ENCODE measurements at places on chromosomes 13 and 19. TPM values are rescaled to one million over a fixed set of nuclear protein-coding genes. Genes with fewer than 3 reads are reported as not detected.

GRCh38 chr19:53389571-53389970, 5.4 kb upstream of the ZNF765 start:
- DNase-seq, result no peak

DNA sequence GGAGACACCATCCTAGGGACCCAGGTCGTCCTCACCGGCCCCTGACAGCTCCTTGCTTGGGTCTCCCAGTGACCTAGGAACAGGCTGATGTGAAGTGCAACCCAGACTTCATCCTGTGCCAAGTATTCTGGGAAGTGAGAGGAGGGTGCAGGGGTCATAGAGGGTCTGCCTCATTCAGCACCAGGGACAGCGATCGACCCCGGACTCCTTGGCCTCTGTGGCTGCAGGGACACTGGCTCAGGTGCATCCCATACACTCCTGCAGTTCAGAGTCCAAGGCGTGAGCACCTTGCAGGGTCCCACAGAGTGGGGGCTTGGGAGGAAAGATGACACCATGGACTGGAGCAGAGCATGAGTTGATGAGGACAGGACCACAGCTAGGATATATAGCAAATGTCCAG, 10.0 kb upstream of the OR10H2 start:
- no peak for DNase-seq

GRCh38 chr13:113875429-113875815, 11.5 kb upstream of the GAS6 start:
- DNase-seq, result no peak

- no peak for DNase-seq
Observed at GRCh38 chr13:74077792-74078191, 56.4 kb downstream of the KLF12 start.

GRCh38 chr13:32248801-32249200, 66.4 kb downstream of the ZAR1L start:
- DNase-seq, result no peak

DNA sequence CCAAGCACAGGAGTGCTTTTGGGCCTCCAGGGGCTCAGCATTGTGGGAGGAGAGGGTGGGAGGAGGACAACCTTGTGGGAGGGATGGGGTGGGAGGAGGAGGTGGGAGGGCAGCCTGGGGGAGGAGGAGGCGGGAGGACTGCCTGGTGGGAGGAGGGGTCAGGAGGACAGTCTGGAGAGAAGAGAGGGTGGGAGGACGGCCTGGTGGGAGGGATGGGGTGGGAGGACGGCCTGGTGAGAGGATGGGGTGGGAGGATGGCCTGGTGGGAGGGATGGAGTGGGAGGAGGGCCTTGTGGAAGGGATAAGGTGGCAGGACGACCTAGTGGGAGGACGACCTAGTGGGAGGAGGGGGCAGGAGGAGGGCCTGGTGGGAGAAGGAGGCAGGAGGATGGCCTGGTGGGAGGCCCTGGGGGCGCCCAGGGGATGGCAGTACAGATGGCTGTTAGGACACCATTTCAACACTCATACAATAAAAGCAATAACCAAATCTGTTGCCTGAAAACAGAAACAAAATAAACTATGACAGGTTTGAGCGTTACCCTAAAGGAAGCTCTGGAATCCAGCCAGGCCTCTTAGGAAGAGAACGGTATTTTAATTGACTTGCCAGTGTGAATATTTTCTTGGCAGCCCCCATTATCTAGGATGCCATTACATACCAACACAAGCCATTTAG, 63.7 kb downstream of the CRYL1 start:
- no peak for DNase-seq

DNA sequence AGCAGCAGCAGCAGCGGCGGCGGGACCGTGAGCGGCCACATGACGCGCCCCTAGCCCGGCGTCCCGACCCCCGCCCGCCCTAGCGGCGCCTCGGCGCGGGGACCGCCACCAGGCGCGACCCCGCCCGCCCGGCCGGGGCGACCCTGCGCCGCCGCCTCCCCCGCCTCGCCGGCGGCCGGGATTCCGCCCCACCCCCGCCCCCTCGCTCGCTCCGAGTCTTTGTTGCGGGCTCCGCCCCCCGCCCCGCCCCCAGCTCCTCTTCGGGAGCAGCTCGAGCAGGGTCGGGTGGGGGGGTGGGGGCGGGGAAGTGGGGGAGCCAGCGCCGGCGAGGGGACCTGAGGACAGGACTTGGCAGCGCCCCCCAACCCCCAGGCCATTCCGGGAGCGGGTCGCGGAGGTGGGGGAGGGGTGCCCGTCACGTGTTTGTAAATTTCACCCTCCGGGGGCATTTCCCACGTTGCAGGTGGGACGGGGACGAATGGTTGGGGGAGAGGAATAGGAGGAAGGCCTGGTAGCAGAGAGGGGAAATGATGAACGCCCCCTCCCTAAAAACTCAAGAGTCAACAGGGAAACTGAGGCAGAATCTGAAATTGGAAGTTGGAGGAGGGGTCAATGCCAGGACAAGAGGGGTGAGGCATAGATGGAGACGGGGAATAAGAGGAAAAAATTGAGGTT, at the start of gene OLFM2:
Gene OLFM2, minus strand, starts transcription at position 190 of the 675 bp plus-strand sequence. Its CDS starts 149 bp downstream, at position 41.
- DNase-seq, result no peak

DNA sequence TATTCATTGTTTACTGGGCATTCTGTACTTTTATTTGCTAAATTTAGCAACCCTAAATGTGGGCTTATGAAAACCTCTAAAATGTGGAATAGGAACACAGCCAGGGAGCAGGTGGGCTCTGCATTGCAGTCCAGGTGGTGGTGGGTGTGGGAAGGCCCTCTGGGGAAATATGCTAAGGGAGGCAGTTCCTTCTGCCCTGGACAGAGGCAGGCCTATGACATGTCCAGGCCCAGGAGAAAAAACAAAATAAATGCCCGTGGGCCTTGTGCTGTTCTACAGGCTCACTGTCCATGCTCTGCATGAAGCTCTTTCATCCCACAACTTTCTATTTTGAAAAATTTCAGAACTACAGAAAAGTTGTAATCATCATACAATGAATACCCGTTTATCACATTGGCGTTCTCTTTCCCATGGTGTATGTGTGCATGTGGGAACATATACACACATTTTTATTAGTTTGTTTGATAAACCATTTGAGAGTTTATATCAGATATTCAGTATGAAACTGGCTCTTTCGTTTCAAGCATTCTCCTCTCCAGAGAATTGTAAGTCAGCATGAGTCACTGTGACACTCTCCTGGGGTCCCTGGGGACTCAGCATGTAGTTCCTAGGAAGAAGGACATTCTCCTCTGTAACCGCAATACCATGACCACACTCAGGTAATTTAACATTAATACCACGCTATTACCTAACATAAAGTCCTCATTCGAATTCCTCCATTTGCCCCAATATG, 505.3 kb downstream of the COG6 start:
- DNase-seq, result no peak

- no peak for DNase-seq
Observed at GRCh38 chr13:99796175-99796819, 175.3 kb downstream of the ZIC5 start.

- DNase-seq, result no peak
Observed at GRCh38 chr19:45407091-45407375, 589 bp downstream of the POLR1G start.

DNA sequence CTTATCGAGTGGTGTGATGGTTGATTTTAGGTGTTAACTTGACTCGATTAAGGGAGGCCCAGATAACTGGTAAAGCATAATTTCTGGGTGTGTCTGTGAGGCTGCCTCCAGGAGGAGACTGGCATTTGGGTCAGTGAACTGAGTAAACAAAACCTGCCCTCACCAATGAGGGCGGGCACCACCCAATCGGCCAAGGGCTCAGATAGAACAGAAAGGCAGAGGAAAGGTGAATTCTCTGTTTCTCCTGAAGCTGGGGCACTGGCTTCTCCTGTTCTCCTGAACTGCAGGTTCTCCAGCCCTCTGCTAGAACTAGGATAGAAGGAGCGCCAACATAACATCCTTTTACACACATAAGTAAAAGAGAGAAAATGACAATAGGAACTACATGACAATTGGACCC, 35.1 kb downstream of the ESD start:
- no peak for DNase-seq

GRCh38 chr13:73579574-73580274, 520.9 kb downstream of the KLF5 start:
- no peak for DNase-seq

The IZUMO2 gene
- total RNA-seq, result not detected

- DNase-seq, result no peak
Observed at GRCh38 chr19:2989236-2989946, 12.0 kb downstream of the TLE6 start.

DNA sequence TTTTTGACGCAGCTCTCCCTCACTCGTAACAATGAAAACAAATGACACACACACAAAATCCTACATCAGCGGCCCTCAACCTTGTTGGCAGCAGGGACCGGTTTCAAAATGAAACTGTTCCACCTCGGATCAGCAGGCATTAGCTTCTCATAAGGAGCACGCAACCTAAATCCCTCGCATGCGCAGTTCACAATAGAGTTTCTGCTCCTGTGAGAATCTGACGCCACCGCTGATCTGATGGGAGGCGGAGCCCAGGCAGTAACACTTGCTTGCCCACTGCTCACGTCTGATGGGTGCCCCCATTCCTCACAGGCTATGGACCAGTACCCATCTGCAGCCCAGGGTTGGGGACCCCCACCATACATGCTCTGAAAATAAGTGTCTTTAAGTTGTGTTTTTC, 43.4 kb downstream of the DHRS12 start:
- no peak for DNase-seq

The EXOC3L2 gene
- total RNA-seq, result 11.9 TPM

- DNase-seq, result no peak
Observed at GRCh38 chr13:106276876-106277275, 258.6 kb downstream of the EFNB2 start.

DNA sequence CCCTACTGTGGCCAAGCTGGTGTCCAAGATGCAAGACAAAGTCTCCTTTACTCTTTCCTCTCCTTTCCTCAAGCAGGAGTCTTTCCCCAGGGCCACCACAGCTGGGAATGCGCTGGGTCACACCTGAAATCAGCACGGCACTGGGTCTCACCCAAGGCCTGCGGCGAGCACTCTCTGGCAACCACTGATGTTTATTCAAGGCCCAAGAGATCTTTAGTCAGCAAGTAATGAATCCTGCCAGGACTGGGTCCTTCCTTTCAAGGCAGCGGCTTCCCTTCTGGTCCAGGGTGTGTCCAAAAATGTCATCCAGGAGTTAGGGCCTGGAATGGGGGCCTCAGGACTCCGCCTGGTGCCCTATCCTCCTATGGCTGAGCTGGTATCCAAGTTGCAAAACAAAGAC, 24.1 kb downstream of the BLOC1S3 start:
- no peak for DNase-seq

- DNase-seq, result no peak
Observed at GRCh38 chr13:98390086-98390715, 186.7 kb downstream of the STK24 start.

GRCh38 chr13:113849981-113850721, 13.7 kb downstream of the GAS6 start:
- no peak for DNase-seq

DNA sequence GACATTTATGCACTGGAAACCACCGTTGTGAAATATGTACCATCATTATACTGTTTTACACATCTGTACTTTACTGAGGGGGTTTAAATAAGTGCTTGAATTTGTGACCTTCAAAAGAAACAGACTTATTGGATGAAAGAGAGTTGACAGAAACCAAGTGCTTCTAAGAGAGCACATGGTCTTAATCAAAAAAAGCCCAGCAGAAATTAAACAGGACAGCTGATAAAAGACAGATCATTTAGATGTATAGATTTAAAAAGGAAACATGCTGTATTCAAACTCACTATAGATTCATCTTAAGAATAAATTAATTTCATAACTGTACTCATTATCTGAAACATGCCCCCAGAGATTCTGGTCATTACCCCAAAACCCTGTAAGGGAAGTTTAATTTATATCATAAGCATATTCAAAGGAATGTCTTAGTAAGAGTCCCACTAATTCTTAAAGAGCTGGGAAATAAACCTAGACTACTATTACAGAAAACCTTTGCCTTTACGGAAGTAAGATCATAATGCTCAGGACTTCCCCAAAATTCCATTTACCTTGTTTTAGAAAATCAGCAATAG, 421.8 kb downstream of the DCT start:
- no peak for DNase-seq

DNA sequence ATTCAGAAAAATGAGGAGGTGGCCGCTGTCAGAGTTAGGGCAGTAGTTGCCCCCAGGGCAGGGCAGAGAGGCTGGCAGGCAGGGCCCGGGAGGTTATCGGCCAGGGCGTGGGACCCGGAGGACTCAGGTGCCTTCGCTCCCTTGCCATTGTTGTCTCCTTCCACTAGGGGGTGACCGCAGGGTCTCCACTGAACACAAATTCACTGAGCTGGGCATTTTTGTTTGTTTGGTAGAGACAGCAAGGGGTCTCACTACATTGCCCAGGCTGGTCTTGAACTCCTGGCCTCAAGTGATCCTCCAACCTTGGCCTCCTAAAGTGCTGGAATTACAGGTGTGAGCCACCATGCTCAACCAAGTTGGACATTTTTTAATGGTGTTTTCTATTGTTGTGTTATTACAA, 25.1 kb downstream of the CARS2 start:
- no peak for DNase-seq

- no peak for DNase-seq
Observed at GRCh38 chr13:21399741-21400140, 59.4 kb downstream of the ZDHHC20 start.

The SLC7A9 gene
- total RNA-seq, result 0.46 TPM

GRCh38 chr13:105063676-105064075, 1471.8 kb downstream of the EFNB2 start:
- DNase-seq, result no peak

DNA sequence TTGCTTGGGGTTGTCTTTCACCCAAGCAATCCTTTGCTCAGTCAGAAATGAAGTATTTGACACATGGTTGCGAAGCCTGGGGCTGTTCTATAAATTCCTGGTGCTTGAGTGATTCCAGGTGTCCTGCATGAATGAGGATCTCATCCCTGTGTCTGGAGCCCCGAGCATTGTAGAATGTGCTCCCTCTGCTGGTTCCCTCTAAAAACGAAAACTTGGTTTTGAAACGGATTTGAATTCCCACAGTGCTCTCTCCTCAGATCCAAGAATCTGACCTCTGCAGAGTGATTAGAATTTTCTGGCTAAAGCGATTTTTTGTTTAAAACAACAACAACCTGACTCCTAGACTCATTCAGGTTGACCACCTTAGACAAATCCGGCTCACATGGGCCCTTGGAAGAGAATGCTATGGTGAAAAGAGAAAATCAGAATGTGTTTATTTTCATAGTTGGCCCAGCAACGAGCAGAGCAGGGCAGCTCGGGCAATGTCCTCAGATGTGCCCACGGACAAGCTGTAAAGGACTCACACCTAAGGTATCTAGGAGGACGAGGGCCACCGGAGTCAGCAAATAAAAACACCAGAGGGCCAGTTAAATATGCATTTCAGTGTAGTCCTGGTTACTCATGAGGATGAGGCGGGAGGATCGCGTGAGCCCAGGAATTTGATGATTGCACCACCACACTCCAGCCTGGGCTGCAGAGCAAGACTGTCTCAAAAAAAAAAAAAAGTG, 8.7 kb upstream of the ATP12A start:
- DNase-seq, result no peak

- DNase-seq, result no peak
Observed at GRCh38 chr19:12985049-12985776, 10.1 kb upstream of the NFIX start.

- DNase-seq, result no peak
Observed at GRCh38 chr19:19316082-19316481, 4.2 kb downstream of the SUGP1 start.

The DOCK6 gene
- 138 TPM for total RNA-seq
